ENCODE measurements at places on chromosomes 5 and 9. TPM values are rescaled to one million over a fixed set of nuclear protein-coding genes. Genes with fewer than 3 reads are reported as not detected.

The SHC3 gene
- total RNA-seq = under 0.01 TPM

GRCh38 chr5:177094224-177095087 lies 7.7 kb downstream of the FGFR4 start:
- no peak for DNase-seq

DNA sequence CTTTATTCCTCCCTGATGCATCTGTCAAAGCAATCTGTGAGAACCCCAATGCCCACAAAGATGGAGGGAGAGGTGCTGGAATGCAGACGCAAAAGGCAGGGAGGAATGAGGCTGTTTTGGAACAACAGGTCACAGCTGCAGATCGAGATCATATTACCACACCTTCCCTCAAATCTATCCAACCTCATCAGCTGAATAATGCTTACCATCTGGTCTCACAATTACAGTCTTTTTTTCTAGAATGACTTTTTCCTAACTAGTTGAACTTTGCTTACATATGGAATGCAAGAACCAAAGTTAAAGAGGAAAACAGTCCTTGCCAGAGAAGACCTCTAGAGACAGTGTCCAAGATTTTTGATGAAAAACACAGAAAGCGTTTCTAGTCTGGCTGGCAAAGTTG lies 158.1 kb downstream of the LPAR1 start:
- DNase-seq = no peak

GRCh38 chr5:115774684-115775083 lies 41.8 kb downstream of the CDO1 start:
- DNase-seq = no peak

The OCLN gene
- total RNA-seq = 4.1 TPM

- DNase-seq = no peak
These were observed 186.5 kb downstream of the NSG2 start for GRCh38 chr5:174231956-174232487.

DNA sequence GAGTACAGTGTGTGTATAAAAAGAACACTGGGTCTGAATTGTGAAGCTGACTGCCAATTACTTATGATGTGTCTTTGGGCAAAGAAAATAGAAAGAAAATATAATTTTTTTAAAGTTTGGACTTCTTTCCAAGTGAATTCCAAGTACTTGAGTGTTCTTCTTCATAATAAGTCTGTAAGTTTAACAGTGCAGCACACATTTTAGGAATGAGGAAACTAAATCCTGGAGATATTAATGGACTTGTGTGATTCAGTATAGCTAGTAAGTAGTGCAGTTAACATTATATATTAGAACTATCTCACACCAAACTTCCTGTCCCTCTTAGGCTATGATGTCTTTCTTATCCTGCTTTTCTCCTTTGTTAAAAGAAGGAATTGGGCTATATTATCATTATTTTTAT lies 1953.8 kb downstream of the MAT2B start:
- DNase-seq = no peak

DNA sequence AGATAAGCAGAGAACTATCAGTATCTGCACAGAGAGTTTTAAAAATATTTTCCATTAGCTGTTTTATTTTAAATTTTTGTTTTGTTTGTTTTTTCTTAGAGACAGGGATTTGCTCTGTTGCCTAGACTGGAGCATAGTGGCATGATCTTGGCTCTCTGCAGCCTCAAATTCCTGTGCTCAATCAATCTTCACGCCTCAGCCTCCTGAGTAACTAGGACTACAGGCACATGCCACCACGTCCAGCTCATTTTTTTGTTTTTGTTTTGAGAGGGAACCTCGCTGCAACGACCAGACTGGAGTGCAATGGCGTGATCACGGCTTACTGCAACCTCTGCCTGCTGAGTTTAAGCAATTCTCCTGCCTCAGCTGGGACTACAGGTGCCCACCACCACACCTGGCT lies 138.2 kb upstream of the LPAR1 start:
- no peak for DNase-seq

- DNase-seq = no peak
These were observed 198.0 kb downstream of the CAAP1 start for GRCh38 chr9:26694381-26695297.

GRCh38 chr9:128912270-128912853 lies 8.4 kb upstream of the PHYHD1 start:
- DNase-seq = peak; percentile 98

DNA sequence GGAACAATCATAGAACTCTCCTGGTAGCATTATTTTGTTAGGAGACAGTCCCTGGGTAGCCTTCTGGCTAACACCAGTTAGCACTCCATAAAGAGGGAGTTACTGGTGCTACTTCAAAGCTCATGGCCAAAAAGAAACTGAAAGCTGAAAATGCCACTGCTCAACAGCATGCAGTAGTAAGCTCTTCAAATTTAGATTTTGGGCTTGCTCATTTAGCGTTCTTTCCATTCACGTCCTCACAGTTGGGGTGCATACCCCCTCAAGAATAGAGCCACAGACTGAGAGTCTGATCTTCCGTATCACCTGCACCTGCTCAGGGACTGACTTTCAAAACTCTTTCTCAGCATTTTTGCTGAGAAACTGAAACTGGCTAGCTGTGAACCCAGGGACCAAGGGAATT lies 24.7 kb downstream of the NTRK2 start:
- DNase-seq = no peak

GRCh38 chr9:1125741-1126140 lies 75.6 kb downstream of the DMRT2 start:
- DNase-seq = peak; percentile 89

DNA sequence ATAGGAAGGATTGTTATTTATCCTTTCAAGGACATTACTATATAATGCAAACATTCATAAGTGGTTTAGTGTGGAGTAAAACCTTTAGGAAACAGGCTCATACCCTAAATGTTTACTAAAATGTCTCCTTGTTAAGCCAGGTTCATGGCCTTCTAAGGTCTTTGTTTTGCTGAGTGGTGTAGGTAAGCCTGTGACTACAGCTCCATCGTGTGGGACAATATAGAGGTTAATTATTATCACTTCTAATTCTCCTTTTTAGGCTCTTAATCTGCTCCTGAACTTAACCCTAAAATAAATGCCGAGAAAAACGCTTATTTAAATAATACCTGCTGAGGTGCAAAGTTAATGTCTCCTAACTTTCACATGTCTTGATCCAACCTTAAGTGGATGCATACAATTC lies 43.8 kb downstream of the SPINK5 start:
- DNase-seq = peak; percentile 18

The C5orf58 gene
- not detected for total RNA-seq

DNA sequence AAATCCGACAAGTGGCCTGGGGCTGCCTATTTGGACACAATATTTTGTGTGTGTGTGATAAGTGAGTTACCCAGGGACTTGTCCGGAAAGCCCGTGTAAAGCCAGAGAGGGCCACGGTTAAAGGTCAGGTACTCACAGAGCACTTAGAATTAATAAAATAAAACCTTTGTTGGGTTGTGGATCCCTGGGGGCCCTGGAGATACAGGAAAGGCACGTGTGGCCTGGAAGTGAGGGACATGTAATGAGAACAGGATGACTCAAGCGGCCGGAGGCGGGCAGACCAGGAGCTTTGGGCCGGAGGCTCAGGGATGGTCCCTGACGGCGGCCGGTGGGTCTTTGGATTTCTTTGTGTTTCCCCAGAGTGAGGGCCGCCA lies 1.0 kb downstream of the DMRT2 start:
- DNase-seq = no peak

DNA sequence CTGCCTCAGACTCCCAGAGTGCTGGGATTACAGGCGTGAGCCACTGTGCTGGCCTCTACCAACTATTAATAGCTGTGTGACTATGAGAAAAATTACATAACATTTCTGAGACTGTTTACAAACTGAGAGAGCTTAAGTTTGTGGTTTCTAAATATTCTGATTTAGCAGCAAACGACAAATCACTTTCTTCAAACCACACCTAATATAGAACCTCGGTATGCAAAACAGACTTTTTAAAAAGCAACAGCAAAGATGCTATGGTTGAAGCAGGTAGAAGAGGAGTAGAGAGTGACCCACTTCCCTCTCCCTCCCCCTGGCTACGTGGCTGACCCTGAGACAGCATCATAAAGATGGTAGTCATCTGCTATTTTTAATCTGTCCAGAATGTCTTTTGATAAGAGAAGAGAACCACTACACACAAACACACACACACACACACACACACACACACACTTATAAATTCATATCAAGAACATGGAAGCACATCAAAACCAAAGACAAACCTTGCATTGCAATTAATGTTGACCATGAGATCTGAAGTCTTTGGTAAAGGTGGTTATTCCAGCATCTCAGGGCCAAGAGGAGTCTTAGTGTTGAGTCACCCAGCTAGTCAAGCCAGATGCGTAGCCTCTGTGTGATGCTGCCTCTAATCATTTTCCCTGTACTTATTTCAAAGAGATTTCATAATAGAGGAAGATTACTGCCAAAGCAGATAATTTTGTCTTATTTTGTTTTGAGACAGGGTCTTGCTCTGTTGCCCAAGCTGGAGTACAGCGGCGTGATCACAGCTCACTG lies 58.1 kb upstream of the TMEM215 start:
- DNase-seq = no peak

GRCh38 chr5:154109416-154110106 lies 70.8 kb downstream of the MFAP3 start:
- DNase-seq = no peak

DNA sequence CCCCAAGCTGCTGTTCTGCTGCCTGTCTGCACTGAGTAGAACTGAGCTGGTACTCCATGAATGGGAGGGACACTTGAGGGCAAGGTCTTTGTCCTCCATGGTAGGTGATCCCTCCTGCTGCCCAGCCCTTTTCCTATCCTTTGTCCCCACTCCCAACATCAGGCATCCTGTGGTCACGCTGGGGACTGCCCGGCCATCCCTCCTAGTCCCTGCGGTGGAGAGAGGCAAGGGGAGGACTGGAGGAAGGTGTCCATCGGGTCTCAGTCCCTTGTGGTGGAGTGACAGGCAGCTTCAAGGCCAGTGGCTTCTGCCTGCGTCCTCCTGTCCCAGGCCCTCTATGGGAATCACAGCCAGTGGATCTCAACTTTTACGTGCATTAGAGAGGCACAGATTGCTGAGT lies 25.9 kb downstream of the ROR2 start:
- DNase-seq = no peak

- DNase-seq = no peak
These were observed 213.2 kb upstream of the ACTBL2 start for GRCh38 chr5:57695706-57696388.

DNA sequence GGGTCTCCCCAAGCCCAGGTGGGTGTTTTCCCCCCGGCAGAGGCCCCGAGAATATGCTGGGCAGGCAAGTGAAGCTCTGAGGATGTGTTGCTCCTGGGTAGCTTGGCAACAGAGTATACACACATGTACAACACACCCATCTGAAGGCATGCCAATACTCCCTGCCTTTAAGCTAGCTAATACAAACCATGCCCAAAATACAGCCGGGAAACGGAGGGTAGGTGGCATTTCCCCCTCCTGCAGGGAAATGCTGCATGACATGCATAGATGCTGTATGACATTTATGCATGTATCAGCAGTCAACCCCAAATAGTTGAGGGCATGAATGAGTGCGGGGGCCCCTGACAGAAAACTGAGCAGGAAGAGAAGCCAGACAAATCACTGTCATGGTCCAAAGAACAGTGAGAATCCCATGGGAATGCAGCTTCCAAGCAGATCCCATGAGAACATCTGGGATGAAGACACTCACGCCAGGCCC lies 614.1 kb downstream of the EBF1 start:
- DNase-seq = no peak

GRCh38 chr5:77709340-77709739 lies 66.8 kb downstream of the TBCA start:
- no peak for DNase-seq

The FBP1 gene
- total RNA-seq = not detected

GRCh38 chr5:146667633-146668272 lies 151.8 kb upstream of the GPR151 start:
- peak; percentile 23 for DNase-seq

The TNC gene
- total RNA-seq = 12.7 TPM

The RETREG1 gene
- 1.3 TPM for total RNA-seq

DNA sequence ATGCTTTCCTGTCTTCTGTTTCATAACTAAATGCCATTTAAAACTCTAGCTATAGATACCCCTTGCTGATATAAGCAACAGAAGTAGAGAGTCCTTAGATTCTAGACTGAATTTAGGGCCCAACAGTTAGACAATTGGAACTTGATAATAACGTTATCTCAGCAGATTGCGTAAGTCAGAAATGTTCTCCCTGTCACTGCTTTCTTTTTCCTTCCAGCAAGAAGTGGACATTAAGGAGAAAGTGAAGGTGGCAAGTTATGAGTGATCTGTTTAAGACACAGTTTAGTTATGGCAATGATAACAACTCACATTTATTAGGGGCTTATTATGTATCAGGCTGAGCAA lies 6.9 kb upstream of the GLIS3 start:
- no peak for DNase-seq

DNA sequence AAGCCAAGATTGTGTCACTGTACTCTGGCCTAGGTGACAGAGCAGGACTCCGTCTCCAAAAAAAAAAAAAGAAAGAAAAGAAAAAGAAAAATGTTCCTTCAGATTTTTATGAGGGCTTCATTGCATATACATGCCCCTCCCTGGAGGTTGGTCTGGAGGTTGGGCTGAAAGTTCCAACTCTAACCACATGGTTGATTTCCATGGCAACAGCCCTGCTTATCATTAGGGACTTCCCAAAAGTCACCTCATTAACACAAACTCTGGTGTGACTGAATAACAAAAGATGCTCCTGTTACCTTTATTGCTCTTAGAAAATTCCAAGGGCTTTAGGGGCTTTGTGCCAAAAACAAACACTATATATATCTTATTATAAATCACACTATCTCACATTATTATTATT lies 113.8 kb downstream of the TMC1 start:
- no peak for DNase-seq

GRCh38 chr9:128304971-128305288 lies 17.3 kb downstream of the TRUB2 start:
- no peak for DNase-seq
